NCI-H1417 treated with DMSO at 0.1 percent for 48 hours (cell line): ENCODE measurements at places on chromosomes 12 and 14.

GRCh38 chr14:33811721-33812120 is 139.2 kb downstream of the EGLN3 start:
- no peak for DNase-seq

GRCh38 chr14:52922059-52922458 is 28.8 kb downstream of the FERMT2 start:
- no peak for DNase-seq

DNA sequence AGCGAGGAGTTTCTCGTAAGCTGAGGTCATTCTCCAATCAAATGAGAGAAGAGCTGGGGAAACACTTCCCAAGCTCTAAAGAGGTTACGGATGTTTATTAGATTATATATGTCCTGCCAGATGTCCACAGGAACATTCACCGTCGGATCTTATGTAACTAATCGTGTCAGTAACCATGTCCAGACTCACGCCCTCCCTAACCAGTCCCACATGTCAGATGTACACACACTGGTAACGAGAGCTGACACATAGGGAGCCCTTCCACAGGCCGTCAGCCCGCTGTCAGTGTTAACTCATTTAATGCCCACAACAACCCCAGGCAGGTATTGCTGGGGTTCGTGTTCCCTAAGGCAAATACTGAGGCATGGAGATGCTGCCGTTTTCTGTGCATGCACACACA is 223.7 kb upstream of the RTL1 start:
- no peak for DNase-seq

GRCh38 chr12:27191531-27191930 is 52.6 kb upstream of the STK38L start:
- no peak for DNase-seq

DNA sequence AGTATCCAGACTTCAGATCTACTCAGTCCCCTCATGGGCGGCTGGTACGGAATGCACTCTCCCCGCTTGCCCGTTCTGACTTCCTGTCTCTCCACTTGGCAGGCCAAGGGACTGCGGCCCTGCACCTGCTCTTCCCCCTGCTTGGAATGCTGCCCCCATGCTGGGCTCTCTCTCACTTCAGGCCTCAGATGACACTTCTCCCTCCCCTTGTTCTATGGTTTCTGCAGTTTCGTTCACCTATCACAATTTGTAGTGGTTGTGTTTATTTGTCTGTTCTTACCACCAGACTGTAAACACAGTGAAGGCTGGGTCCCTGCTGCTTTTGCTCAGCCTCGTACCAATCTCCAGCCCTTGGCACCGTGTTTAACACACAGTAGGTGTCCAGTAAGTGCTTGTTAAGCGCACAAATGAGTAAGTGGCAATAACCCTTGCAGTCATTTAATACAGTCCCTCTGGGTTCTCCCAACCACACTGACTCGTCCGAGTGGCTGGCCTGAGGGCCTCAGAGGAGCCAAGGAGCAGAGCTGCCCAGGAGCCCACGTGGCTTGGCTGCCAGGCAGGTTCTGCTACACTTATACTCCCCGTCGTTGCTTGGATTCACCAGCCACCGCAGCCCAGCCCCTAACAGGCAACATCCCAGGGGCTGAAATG is 11.8 kb downstream of the SLC6A12 start:
- peak; percentile 84 for DNase-seq

DNA sequence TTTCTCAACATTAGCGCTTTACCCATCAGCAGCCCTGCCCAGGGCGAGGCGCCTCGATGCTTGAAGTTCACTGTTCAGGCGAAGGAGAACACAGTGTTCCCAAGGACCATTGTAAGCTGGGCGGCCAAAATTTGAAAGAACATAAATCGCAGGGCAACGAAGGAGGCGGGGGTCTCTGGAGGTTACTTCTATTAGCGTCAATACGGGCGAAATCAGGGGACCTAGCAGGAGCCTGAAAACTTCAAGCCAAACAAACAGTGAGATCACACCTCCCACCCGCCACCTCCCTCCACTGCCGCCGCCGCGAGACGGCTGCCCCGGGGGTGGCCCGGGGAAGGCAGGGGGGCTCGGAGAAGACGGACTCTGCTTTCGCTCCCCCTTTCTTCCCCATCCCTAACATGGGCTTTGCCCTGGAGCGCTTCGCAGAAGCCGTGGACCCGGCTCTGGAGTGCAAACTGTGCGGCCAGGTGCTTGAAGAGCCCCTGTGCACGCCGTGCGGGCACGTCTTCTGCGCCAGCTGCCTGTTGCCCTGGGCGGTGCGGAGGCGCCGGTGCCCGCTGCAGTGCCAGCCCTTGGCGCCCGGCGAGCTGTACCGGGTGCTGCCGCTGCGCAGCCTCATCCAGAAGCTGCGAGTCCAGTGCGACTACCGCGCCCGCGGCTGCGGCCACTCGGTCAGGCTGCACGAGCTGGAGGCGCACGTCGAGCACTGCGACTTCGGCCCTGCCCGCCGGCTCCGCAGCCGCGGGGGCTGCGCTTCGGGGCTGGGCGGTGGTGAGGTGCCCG is at the start of gene PDZRN4:
PDZRN4 (plus strand) TSS at position 263 of the 783 bp plus-strand sequence.
- DNase-seq, result no peak

DNA sequence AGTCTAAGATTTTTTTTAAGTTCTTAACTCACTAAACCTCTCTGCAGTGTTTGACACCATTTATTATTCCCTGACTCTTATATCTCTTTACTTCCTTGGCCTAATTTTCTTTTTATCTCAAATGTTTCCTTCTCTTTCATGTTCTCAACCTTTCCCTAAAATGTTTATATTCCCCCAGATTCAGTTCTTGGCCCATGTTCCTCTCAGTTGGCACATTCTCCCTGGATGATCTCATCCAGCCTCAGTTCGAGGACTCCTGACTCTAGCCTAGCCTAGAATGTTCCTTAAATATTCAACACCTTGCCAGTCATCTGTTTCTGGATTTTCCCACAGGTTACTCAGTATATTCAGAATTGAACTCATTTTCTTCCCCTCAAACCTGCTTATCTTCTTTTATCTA is 81.3 kb downstream of the SCN8A start:
- DNase-seq, result no peak

DNA sequence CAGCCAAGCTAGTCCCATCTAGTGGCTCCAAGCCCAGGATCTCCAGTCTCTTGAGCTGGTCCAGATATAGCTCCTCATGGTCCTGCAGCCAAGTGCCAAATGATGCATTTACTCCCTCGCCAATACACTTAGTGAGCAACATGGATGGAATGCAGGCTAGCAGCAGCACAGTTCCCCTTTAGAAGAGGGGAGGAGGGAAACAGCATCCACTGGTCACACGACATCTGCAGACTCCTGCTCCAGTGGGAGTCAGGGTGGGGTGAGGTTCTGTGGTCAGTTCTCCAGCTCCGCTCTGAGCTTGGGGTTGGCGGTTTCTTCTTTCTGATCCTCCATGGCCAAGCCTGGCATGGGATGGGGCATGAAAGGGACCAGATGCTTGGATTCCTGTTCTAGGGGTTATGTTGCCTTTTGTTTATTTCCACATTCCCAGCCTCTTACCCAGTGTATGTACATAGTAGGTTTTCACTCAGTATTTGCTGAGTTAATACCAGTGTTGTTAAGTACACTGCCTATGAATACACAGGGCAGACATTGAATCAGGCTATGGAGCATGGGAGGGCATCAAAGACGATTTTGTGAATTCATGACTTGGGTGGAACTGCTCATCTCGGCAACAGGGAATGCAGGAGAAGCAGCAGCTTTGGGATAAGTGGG is 57.3 kb downstream of the GALNT16 start:
- no peak for DNase-seq

- no peak for DNase-seq
Observed at GRCh38 chr14:76958980-76959710, 69.4 kb downstream of the IRF2BPL start.

DNA sequence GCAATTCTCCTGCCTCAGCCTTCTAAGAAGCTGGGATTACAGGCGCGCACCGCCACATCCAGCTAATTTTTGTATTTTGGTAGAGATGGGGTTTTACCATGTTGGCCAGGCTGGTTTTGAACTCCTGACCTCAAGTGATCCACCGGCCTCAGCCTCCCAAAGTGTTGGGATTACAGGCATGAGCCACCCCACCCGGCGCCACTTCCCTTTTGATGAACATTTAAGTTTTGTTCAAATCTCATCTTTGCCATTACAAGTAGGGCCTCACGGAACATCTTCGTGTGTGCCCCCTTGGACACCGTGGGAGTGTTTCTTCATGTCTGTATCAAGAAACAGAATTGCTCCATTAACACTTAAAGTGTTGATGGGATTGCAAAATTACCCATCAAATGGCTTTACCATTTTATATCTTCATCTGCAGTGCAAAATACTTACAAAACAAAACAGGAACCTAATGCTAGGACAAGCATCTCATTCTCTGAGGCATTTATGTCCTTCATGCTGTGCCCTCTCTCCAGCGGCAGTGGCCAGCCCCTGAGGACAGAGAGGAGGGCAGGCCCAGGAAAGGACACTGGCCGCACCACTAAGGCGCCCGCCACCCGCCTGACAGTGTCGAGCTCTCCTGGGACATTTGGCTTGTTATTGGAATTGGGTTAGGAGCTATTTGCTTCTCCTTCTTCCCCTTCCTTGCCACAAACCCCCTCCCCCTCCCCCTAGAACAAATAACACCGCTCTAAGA is 61.7 kb downstream of the RFX4 start:
- no peak for DNase-seq

- no peak for DNase-seq
Observed at GRCh38 chr14:94292872-94293577, at the start of gene SERPINA10. Gene SERPINA10, minus strand, starts transcription at chr14:94293268. Its CDS starts 2,675 bp downstream, at chr14:94290593.

DNA sequence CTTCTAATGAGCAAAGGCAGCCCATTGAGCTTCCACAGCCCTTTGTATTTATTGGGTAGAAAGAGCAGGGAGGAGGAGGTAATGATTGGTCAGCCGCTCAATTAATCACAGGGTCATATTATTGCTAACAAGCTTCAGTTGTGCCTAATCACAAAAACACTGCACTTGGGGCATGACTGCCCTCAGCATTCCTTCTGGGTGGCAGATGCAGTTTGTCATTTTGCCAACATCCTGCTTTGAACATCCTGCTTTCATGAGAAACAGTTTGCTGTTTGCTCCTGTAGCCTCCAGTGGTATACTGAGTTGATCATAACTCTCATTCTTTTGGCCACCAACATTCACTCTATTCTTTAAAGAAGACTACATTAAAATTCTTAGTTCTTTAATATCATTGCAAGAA is 462.9 kb upstream of the MIS18BP1 start:
- DNase-seq, result no peak

GRCh38 chr12:59708484-59708883 is 112.7 kb downstream of the SLC16A7 start:
- no peak for DNase-seq

- no peak for DNase-seq
Observed at GRCh38 chr12:6620137-6620884, 13.1 kb upstream of the CHD4 start.

- DNase-seq, result no peak
Observed at GRCh38 chr12:7061138-7061537, 620 bp downstream of the C1S start.

DNA sequence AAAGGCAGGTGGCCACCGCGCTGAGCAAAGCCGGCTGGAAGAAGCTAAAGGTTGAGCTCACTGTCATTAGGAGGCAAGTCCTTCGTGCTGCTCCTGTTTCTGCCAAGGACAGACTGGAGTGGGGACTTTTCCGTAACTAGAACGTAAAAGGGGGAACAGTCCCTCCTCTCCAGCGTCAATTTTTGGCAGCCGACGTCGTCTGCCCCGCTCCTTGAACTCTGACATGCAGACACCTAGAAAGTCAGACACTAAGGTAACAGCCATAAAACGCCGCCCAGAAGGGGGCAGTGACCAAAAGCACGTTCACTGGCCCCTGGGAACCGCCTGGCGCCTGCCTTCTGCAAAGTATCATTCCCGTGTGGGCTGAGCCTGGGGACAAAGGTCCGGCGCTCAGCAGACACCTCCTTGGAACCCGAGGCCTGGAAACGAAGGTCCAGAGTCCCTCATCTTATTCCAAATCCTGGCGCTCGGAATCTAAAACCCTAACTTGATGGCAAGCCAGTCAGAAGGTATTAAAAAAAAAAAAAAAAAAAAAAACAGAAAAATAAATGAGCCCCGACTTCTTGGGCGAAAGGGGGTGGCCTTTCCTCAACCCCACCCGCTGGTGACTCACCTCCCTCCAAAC is 1.1 kb upstream of the LRP1 start:
- no peak for DNase-seq

DNA sequence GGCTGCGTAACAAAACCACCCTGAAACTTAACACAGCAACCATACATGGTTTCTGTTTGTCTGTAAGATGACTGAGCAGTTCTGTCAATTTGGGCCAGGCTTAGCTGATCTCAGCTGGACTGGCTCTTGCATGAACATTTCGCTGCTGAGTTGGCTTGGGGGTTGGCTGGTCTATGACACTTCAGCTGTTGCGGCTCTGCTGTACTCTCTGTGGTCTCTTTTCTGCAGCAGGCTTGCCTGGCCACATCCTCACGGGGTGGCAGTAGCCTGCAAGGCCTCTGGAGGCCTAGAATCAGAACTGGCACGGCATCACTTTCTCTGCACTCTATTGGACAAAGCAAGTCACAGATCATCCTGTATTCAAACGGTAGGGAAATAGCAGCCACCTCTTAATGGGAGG is 216.2 kb downstream of the BCL11B start:
- no peak for DNase-seq

- no peak for DNase-seq
Observed at GRCh38 chr12:64733857-64734256, 25.3 kb downstream of the GNS start.

DNA sequence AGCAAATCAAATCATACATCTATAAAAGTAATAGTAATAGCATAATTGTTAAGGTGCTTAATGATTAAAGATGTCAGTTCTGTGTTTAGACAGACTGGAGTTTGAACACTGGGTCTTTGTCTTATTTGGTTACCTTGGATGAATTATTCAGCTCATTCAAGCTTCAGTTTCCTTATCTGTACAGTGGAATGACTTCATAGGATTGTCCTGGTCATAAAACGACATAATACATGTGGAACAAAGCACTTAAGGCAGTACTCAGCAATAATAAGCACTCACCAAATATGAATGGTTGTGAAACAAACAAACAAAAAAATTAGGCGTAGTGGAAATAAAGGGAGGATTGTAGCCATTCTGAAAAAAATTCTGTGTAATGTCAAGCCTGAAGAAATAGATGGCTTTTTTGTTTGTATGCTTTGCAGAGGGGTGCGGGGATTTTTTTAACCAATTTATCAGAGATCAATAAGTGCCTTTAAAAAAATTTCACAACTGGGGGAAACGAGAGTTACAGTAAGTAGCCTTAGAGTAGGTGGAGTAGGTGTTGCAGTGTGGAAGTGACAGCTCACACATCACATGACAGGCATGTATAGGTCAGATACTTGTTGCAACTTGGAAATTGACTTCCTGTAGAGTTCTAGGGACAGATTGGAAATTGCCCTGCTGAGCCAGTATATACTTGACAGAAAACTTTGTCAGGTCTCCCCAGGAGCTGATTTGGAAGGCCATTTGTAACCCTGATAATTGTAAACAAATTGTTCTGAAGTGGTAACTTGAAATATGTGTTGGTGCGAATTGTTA is 157.7 kb downstream of the SLC15A5 start:
- DNase-seq, result no peak

GRCh38 chr14:76778546-76779215 is 17.4 kb downstream of the VASH1 start:
- DNase-seq, result no peak

GRCh38 chr12:5440978-5441377 is 9.1 kb downstream of the NTF3 start:
- DNase-seq, result no peak
